ENCODE measurements at places on chromosomes 13 and 19. TPM values are rescaled to one million over a fixed set of nuclear protein-coding genes. Genes with fewer than 3 reads are reported as not detected.

DNA sequence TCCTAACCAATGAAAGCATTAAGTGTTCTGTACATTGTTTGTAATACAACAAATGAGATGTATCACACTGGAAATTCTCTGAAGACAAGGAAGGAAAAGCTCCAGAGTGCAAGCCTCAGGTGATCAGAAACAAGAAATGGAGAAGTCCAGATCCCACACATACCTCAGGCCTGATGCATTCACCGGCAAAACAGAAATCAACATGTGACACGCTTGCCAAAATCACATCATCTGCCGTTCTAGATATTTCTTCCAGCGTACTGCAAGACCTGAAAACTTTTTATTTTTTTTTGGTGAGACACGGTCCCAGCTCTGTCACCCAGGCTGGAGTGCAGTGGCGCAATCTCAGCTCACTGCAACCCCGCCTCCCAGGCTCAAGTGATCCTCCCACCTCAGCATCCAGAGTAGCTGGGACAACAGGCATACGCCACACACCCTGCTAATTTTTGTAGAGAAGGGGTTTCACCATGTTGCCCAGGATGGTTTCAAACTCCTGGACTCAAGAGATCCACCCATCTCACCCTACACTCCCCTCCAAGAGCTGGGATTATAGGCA, 48.6 kb downstream of the FOXO1 start:
- DNase-seq = no peak

DNA sequence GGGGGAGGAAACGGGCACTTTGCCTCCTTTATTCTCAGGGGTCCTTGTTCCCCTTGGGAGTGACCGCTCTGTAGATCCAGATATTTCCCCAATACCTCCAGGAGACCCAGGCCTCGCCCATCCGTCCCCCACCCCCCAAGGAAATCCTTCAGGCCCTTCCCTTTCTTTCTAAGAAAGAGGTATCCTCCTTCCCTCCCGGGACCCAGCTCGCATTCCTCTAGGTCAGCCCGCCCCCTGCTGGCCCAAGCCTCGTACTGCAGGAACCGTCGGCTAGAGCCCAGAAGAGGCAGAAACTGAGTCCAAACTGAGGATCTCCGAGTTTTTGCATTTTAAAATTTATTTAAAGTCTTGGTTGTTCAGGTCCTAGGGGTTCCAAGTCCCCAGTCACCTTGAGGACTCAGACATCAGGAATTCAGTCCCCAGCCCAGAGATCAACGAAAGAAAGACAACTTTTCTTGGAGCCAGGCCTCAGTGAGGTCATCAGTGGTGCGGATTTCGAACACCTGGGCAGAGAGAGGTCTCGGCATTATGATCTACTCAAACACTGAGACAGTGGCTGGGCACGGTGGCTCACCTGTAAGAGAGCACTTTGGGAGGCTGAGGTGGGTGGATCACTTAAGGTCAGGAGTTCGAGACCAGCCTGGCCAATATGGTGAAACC, 7.5 kb upstream of the LRFN1 start:
- DNase-seq = peak; percentile 86

DNA sequence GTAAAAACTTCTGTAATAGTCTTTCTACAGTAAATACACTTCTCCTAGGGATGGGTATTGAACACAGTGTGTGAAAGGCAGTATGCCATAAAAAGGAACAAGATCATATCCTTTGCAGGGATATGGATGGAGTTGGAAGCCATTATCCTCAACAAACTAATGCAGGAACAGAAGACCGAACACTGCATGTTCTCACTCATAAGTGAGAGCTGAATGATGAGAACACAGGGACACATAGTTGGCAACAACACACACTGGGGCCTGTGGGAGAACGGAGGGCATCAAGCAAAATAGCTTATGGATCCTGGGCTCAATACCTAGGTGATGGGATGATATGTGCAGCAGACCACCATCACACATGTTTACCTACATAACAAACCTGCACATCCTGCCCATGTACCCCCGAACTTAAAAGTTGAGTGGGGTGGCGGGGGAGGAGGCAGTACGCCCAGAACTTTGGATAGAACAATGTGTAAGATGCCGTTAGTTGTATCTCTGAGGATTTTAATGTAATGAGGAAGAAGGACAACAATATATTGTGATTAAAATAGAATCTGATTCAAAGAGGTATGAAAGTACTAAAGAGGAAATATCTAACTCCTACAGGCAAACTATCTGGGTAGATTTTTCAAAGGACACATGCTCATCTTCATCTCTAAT, 183.2 kb downstream of the NDFIP2 start:
- DNase-seq = no peak

Gene NBEA
- total RNA-seq = 0.26 TPM

Gene TNNI3
- not detected for total RNA-seq

Gene CYP2S1
- 0.76 TPM for total RNA-seq

GRCh38 chr13:34000955-34001354, 183.0 kb downstream of the RFC3 start:
- no peak for DNase-seq
